ENCODE measurements at places on chromosomes 11 and 22.

DNA sequence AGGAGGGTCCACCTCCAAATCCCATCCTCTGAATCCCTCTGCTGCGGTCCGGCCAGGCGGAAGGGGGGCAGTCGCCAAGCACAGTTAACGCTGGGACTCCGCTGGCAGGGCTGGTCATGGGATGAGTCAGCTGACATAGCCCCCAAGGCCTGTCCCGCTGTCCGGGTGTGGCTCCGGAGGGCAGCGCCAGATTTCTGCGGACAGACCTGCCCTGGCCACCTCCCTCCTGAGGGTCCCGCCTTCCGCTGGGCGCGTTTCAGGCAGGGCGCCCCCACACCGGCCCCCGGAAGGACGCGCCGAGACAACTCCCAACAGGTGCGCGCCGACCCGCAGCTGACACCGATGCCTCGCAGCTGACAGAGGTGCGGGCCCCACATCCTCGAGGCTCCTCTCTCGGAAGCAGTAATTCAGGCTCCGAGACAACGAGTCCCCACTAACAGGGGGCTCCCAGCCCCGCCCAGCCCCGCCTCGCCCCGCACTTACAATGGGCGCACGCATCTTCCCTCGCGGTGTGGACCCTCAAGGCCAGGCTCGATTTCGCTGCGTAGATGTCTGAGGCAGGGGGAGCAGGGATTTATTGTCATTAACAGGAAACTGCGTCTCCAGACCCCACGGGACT lies 607 bp downstream of the PLAAT3 start:
- no peak for DNase-seq

GRCh38 chr11:44793350-44794090 lies 66.8 kb downstream of the TSPAN18 start:
- no peak for DNase-seq

DNA sequence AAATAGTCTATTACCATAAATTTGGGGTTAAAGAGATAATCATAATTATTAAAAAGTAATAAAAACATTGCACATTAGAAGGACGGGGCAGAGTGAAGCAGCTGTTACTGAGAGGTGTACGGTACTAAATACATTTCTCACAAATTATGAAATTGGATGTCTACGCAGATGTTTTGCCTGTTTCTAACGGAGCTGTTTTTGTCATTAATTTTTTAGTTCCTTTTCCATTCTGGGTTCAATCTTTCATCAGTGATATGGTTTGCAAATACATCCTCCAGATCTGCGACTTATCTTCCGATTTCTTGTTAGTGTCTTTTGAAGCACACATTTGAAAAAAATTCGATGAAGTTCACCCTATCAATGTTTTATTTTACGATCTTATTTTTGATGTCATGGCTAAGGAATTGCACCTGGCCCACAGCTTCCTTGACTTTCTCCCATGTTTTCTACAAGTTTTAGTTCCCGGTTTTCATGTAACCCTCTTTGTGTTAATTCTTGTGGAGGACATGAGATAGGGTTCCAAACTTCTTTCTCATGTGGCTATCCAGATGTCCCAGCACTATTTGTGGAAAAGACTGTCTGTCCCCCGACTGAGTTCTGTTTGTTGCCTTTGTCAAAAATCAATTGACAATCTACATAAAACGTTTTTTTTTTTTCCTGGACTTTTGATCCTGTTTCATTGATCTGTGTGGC lies 21.3 kb upstream of the KRTAP5-6 start:
- DNase-seq: no peak

DNA sequence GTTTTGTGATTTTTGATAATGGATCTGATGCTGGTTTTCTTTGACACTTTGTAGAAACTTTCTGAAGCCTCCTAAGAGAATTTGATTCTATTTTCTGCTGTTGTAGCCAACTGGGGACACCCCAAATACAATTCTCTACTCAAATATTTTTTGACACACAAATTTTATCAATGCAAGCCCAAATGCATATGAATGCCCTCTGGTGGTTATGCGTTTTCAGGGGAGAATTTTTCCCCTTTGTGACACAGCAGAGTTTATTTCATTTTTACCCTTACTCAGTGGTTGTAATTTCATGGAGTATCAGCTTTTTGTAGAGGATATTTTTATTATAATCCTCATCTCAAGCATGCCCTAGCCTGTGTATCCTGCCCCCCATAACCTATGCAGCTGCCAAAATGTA lies 44.7 kb upstream of the MTMR2 start:
- DNase-seq: no peak

- DNase-seq: no peak
These were observed 10.3 kb downstream of the CAT start for GRCh38 chr11:34449013-34449412.

GRCh38 chr22:50016988-50017700 lies 4.6 kb upstream of the IL17REL start:
- DNase-seq: peak; percentile 13

GRCh38 chr22:42794551-42795510 lies 62.2 kb downstream of the ARFGAP3 start:
- no peak for DNase-seq

GRCh38 chr11:47305734-47306483 lies 36.0 kb downstream of the MADD start:
- no peak for DNase-seq

GRCh38 chr11:66373265-66373664 lies 1.7 kb upstream of the SLC29A2 start:
- no peak for DNase-seq

GRCh38 chr22:25492841-25493734 lies 71.4 kb upstream of the GRK3 start:
- peak; percentile 49 for DNase-seq

- DNase-seq: no peak
These were observed 23.4 kb downstream of the ZNF202 start for GRCh38 chr11:123718063-123718462.

GRCh38 chr11:97019754-97020153 lies 629.9 kb downstream of the JRKL start:
- no peak for DNase-seq

- DNase-seq: no peak
These were observed 88.5 kb upstream of the FIBIN start for GRCh38 chr11:26905368-26905767.

GRCh38 chr11:111059726-111060125 lies 185.8 kb upstream of the POU2AF2 start:
- DNase-seq: no peak

- no peak for DNase-seq
These were observed 790.2 kb downstream of the TBC1D22A start for GRCh38 chr22:47552541-47553205.

DNA sequence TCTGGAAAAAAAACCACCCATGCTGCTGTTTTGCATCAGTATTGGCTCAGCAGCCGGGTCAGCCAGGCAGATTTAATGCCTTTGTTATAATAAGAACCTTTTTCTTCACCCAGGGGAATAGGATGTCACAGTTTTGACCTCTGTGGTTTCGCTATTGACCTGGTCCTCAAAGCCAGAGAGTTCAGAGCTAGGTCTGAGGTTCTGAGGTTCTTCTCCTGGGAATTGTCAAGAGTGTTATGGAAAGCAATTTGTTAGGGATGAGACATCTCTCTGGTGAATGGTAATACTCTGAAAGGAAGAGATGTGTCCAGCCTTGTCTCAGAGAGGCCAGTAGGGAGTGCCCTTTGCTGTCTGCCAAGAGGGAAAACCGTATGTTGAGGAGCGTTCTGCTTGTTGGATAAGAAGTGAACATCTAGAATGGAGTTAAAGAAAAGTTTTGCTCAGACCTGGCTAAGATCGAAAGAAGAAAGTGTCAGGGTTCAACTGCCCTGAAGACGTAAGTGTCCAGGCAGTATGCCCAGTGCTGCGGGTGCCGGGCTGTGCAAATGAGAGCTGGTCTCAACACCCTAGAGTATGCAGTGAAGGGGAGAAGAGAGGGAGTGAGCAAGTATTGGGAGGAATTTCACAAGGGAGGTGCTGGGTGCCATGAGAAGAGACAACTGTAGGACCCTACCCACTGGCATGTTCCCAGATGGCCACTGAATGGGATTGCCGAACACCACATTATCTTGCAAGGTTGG lies 150.9 kb upstream of the TTC12 start:
- DNase-seq: no peak

DNA sequence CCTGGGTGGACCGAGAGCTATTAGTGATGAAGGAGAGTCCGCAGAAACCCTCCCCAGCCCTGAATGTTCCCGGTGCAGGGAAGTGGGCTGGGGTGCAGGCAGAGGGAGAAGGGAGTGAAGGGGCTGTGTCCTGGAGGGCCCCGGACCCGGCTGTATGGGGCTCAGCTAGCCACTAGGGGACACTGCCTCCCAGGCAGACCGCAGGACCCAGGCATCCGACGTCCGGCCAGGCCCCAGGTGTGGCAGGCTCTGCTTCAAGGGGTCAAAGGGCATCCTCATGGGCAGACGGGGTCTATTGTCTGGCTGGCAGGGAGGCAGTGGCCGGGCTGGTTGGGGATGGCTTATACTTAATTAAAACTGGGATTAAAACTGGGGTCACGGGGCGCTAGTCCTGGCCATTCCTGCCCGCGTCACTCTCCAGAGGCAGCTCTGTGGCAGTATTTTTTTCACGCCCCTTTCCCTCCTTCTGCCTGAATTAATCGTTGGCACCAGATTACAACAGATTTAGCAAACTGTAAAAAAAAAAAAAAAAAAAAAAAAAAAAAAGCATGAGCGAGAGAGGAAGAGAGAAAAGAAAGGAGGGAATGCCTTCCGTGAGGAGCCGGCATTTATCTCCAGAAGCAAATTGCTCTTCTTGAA lies 5.1 kb downstream of the FLRT1 start:
- DNase-seq: no peak

- no peak for DNase-seq
These were observed 41.3 kb downstream of the ARHGAP8 start for GRCh38 chr22:44793506-44794172.

DNA sequence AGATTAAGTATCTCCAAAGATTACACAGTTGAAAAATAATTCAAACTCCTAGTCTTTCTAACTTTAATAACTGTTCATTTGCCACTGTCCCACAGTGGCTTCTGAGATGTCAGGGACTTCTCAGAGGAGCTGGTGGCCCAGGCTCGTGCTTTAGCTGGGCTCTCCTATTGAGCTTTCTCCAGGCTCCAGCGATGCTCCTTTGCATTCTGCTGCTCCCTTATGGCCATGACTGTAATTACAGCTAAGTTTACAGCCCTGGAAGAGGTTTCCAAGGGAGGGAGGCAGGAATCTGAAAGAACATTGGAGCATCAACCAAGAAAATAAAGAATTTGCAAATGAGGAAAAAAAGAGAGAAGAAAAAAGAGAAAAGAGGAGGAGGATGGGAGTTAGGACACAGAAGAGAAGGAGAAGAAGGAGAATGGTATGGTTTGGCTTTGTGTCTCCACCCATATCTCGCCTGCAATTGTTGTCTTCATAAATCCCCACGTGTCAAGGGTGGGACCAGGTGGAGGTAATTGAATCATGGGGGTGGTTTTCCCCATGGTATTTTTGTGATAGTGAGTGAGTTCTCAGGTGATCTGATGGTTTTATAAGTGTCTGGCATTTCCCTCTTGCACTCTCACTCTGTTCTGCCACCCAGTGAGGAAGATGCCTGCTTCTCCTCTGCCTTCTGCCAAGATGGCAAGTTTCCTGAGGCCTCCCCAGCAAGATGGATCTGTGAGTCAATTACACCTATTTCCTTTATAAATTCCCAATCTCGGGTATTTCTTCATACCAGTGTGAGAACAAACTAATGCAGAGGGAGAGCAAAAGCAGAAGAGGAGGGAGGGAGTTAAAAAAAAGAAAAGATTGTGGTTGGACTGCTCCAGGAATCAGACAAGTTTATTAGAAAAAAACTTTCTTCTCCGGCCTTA lies 857.0 kb downstream of the KCNA4 start:
- DNase-seq: peak; percentile 33

- DNase-seq: no peak
These were observed 1.1 kb downstream of the LRP4 start for GRCh38 chr11:46917109-46917761.

GRCh38 chr11:17014833-17015626 lies 816 bp upstream of the PLEKHA7 start:
- DNase-seq: peak; percentile 17

- DNase-seq: peak; percentile 35
These were observed 908 bp downstream of the LIMK2 start for GRCh38 chr22:31212783-31213629.

- no peak for DNase-seq
These were observed 3.7 kb downstream of the MICALL1 start for GRCh38 chr22:37909766-37910165.

GRCh38 chr11:65560555-65561418 lies 2.6 kb upstream of the LTBP3 start:
- DNase-seq: no peak

DNA sequence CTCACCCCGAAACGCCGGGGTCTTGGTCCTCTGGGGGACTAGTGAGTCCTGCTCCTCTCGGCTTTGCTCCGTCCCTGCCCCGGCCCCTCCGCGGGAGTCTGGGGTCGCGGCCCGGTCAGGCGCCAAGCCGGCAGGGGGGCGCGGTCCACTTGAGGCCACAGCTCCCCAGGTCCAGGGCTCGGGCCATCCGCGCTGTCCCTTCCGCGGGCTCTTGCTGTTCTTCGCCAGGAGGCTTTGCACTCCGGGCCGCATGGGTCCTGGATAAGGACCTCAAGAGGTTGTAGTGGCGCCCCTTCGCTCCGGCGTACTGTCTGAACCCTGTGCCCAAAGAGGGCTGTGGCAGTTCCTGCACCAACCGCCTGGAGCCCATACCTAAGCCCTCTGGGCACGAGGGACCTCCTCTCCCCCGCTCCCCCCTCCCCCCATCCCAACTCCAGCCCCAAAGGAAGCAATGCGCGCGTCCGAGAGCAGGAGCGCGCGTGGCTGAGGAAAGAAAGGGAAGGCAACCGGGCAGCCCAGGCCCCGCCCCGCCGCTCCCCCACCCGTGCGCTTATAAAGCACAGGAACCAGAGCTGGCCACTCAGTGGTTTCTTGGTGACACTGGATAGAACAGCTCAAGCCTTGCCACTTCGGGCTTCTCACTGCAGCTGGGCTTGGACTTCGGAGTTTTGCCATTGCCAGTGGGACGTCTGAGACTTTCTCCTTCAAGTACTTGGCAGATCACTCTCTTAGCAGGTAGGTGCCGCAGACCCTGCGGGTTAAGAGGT lies at the start of gene ADM:
Gene ADM (plus strand): TSS at position 579 of the 767 bp plus-strand sequence. CDS start 628 bp downstream, outside the sequence.
- DNase-seq: peak; percentile 95

DNA sequence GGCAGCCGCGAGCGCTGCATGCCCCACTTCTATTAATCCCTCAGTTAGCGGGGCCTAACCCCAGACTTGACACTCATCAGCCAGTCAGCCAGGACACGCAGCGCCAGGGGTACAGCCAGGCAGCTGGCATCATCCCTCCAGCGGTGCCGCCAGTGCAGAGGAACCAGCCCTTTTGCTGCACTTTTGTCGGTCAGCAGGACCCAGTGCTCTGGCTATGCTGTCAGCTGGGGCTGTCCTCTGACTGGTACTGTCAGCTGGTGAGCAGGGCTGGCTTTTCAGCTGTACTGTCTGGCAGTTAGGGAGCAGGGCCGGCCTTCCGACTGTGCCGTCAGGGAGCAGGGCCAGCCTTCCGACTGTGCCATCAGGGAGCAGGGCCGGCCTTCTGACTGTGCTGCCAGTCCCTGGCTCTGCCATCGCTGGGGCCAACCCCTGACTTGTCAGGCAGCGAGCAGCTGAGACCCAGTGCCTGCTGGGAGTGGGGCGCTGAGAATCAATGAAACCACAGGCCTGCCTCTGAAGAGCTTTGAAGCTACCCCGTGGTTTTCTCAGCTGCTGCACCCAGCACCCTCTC lies 115.4 kb downstream of the KIAA1671 start:
- no peak for DNase-seq

- DNase-seq: no peak
These were observed 7.2 kb downstream of the C11orf52 start for GRCh38 chr11:111925953-111926352.

- DNase-seq: no peak
These were observed 87.0 kb downstream of the ARHGAP42 start for GRCh38 chr11:100774132-100774531.

GRCh38 chr11:91986218-91986617 lies 238.4 kb upstream of the FAT3 start:
- DNase-seq: no peak

Data from suppressor macrophage (primary cell).